ENCODE measurements at places on chromosomes 1 and 21. TPM values are rescaled to one million over a fixed set of nuclear protein-coding genes. Genes with fewer than 3 reads are reported as not detected.

GRCh38 chr1:192609110-192610079, 26.6 kb upstream of the RGS13 start:
- no peak overlapping the region for H3K4me3 ChIP-seq
- no peaks in the 10 kb centered on the region for H3K36me3 ChIP-seq
- peaks cover 14% of the 10 kb centered on the region for H3K4me1 ChIP-seq
- H3K27me3 ChIP-seq: no peaks in the 10 kb centered on the region

GRCh38 chr1:63974966-63975365, 201.1 kb downstream of the ROR1 start:
- no peak overlapping the region for H3K27ac ChIP-seq
- H3K4me1 ChIP-seq: no peaks in the 10 kb centered on the region
- no peak for DNase-seq
- no peaks in the 10 kb centered on the region for H3K27me3 ChIP-seq
- no peak overlapping the region for H3K4me3 ChIP-seq

DNA sequence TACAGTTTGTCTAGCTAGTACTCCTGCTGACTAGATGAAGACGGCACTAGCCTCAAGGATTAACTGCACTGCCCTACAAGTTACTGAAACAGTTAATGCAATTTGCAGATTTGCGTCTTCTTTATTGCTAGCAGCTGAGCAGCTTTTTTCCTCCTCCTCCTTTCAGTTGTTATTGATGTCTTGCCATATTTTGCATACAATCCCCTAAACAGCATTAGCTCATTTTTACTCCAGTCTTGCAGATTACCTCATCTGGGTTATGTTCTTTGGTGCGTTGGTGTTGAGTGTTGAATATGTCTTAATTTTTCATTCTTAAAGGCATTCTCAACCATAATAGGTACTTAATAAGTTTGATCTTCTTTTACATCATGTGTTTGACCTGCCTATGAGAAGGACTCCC, 363.4 kb upstream of the LYPLAL1 start:
- no peaks in the 10 kb centered on the region for H3K27me3 ChIP-seq
- no peaks in the 10 kb centered on the region for H3K4me1 ChIP-seq
- H3K4me3 ChIP-seq: no peak overlapping the region
- no peaks in the 10 kb centered on the region for H3K36me3 ChIP-seq
- DNase-seq: no peak
- no peak overlapping the region for H3K27ac ChIP-seq

ADAMTSL4 gene
- 11.9 TPM for total RNA-seq
